Hair follicle dermal papilla cell (primary cell): ENCODE measurements at places on chromosomes 3 and 15. TPM values are rescaled to one million over a fixed set of nuclear protein-coding genes. Genes with fewer than 3 reads are reported as not detected.

The VEPH1 gene
- 17.2 and 29.0 TPM in 2 replicates for total RNA-seq

The SAXO2 gene
- total RNA-seq, result 1.6 TPM in 1 of 2 replicates, not detected in the other

The LSAMP gene
- 0.12 and 0.49 TPM in 2 replicates for total RNA-seq

The GOLGA8S gene
- total RNA-seq, result not detected in 2 replicates

The ZNF385D gene
- total RNA-seq, result 1.2 and 1.6 TPM in 2 replicates

The P4HTM gene
- total RNA-seq, result 23.4 and 31.8 TPM in 2 replicates

The ALAS1 gene
- 50.0 and 53.7 TPM in 2 replicates for total RNA-seq
